Posterior cingulate gyrus (tissue), 11 donors: ENCODE measurements at places on chromosomes 4 and X.
A peak's percentile ranks its signal among the peaks of the same experiment; 100 is the strongest.

DNA sequence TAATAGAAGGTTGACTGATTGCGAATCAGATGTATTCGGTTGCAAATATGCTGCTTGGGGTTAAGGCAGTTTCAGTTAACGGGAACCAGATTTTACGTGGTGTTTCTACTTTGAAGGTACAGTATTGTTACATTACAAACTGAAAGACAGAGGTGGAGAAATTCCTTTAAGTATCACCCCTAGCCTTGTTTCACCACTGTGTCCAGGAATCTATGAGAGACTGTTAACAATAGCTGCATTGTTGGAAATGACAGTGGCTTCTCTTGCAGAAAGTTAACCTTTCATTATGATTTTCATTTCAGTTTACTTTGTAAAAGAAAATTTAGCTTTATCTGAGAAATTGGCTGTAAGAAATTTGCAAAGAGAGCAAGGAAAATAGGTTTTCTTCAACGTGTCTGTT lies 2.6 kb downstream of the CDKL5 start:
- DNase-seq: no peak

DNA sequence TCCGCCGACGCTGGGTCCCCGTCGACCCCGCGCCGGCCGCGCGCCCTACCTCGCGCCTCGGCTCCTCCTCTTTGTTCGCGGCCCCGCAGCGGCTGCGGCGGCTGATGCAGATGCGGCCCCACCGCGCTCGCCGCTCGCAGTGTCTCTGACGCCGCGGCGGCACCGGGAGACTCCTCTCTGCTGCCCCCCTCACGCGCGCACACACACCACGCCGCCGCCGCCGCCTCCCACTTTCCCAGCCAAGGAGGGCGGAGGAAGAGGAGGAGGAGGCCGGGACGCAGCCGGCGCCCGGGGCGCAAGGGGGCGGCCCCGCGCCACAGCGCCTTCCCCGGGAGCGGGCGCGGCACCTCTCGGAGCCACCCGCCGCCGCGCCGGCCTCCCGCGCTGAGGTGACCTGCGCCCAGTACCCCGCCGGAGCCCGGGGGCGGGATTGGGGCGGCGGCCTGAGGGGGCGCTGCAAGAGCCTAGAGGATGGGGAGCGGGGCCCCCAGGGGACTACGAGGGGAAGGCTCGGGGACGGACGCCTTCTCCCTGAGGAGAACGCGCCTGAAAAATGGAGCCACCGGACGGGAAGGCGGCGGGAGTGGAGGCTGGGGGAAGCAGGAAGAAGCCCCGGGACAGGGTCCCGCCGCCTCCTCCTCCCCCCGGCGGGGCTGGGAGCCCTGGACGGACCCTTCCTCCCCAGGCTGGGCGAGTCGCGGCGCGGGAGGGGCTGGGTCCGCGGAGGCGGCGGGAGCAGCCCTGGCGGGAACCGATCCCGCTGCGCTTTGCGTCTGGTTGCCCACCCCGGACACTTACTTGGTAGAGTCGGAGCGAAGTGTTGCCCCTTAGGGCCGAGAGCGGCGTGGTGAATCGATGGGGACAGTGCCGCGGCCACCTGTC lies at the start of gene SH3RF1:
Gene SH3RF1, minus strand, starts transcription at position 147 of the 882 bp plus-strand sequence. CDS start 1,744 bp downstream, outside the sequence.
- peak; percentile 71 for DNase-seq

DNA sequence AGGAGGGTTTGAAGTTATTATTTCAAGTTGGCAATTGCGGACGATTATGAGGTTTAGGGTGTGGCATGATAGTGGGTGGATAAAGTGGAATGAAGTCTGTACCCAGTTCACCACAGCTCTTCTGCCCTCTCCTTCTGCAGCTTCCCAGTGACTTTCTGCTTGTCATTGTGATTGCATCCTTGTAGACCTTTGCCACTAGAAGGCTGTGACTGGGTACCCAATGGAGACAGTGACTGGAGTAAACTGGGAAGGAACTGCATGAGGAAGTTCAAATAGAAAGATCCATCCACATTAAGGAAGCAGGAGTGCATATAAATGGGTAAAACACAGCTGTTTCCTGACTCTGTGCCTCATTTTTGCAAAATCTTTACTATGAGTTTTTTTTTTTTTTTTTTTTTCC lies 53.5 kb upstream of the SPANXN3 start:
- DNase-seq: no peak

DNA sequence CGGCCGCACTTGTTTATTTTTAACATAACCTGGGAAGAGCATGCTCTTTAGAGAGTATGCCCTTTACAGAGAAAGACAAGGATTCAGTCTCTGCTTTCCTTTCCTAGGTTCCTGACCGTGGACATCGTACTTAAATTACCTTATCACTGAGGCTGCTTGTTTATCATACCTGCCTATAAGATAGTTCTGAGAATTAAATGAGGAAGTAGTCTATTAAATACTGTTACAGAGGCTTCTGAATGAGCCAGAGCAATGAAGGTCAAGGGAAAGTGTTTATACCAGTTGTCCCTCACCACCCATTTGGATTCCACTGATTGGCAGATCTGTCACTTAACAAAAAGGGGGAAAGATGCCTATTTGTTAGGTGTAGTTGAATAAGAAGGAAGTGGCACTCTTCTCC lies 10.0 kb downstream of the TXLNG start:
- no peak for DNase-seq

- no peak for DNase-seq
Observed at GRCh38 chrX:124346117-124346876, at the start of gene SH2D1A. Gene SH2D1A (plus strand): TSS chrX:124346563. CDS start chrX:124346643, 80 bp downstream.
